ENCODE measurements at places on chromosomes 5 and 9. TPM values are rescaled to one million over a fixed set of nuclear protein-coding genes. Genes with fewer than 3 reads are reported as not detected.

Gene GRM6
- not detected for total RNA-seq

Gene OGN
- not detected for total RNA-seq

Gene ST8SIA4
- 12.6 TPM for total RNA-seq

DNA sequence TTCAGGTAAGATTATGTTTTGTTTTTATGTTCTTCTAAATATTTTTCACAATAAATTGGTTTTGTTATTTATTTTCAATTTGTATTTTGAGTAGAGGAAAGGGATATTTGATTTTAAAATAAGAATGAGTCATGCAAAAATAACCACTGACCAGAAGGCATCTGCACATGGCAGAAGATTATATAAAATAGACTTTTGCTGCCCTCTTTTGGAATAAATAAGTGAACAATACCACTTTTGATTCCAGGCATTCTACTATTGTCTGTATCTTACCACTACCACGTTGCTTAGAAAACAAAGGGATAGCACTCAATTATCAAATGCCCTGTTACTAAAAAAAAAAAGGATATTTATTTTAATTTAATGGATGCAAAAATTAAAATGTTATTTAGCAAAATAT is 227.3 kb upstream of the ITGA1 start:
- no peak overlapping the region for H3K27ac ChIP-seq
- no peaks in the 10 kb centered on the region for H3K4me1 ChIP-seq
- H3K27me3 ChIP-seq: no peaks in the 10 kb centered on the region
- no peaks in the 10 kb centered on the region for H3K36me3 ChIP-seq

DNA sequence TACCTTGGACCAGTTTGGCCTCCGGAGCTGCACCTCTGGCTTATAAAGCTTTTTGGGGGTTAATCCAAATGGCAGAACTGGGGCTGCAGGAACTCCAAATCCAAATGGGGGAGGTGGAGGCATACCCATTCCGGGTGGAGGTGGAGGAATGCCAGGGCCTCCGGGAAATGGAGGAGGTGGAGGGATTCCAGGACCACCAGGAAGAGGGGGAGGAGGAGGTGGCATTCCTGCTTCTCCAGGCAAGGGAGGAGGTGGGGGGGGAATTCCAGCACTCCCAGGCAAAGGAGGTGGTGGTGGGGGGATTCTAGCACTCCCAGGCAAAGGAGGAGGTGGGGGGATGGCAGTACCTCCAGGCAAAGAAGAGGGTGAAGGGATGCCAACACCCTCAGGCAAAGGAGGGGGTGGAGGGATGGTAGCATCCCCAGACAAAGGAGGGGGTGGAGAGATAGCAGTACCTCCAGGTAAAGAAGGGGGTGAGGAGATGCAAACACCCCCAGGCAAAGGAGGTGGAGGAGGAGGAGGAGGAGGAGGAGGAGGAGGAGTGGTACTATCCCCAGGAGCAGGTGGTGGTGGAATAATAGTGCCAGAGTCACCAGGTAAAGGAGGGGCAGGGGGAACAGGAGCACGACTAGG is 45.2 kb downstream of the DIAPH1 start:
- no peaks in the 10 kb centered on the region for H3K4me1 ChIP-seq
- no peaks in the 10 kb centered on the region for H3K27me3 ChIP-seq
- H3K4me3 ChIP-seq: no peak overlapping the region
- H3K27ac ChIP-seq: no peak overlapping the region

DNA sequence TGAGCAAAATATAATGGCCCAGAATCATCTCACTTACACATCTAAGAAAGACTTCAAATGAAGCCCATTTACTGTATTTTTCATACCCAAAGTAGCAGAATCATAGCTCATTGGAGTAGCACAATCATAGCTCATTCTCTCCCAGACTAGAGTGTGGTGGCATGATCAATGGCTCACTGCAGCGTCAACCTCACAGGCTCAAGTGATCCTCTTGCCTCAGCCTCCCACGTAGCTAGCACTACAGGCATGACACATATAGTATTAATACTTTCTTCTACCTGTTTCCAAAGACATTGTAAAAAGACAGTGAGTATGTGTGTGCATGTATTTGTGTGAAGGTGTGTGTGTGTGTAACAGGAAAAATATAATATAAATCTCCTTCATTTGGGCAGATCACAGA is 1247.9 kb upstream of the ACO1 start:
- DNase-seq: no peak
- H3K36me3 ChIP-seq: no peaks in the 10 kb centered on the region
- no peak overlapping the region for H3K27ac ChIP-seq
- no peaks in the 10 kb centered on the region for H3K27me3 ChIP-seq

DNA sequence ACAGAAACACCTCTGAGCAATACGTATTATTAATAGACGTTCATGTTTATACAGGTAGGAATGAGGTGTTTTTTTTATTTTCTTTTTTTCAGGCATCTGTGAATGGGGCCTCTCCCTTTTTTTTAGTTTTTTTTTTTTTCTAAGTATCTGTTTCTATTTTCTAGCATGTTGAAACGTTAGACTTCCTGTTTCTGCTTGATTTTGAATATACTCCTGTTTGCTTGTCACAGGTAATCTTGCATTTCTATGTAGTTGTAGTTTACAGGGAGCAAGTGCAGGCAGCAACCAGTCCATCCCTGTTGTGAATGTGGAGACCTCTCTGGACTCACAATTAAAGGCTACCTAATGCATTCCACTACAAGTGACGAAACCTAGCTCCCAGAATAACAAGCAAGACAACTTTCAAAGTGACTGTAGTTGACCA is 22.8 kb upstream of the TNFAIP8 start:
- H3K4me1 ChIP-seq: peaks cover 20% of the 10 kb centered on the region
- DNase-seq: no peak
- no peak overlapping the region for H3K4me3 ChIP-seq
- no peak overlapping the region for H3K27ac ChIP-seq

DNA sequence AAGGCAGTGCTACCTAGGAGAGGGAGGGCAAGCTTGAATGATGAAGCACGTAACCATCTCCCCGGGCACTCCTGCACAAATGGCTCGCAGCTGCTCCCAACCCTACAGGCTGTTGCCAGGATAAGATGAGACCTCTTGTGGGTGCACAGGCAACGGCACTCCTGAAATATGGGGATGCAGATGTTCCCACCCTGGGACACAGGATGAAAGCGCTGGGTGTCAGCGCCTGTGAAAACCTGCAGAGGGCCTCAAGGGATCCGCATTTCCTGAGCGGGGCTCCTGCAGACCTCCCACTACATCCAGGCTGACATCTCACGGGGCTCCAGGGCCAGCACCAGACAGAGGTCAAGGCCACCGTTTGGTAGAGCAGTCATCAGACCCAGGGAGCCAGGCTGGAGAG is 60.7 kb downstream of the SMIM23 start:
- H3K27ac ChIP-seq: no peak overlapping the region
- H3K4me1 ChIP-seq: peaks cover 13% of the 10 kb centered on the region
- DNase-seq: no peak
- H3K36me3 ChIP-seq: no peaks in the 10 kb centered on the region
- H3K27me3 ChIP-seq: peaks cover 7% of the 10 kb centered on the region

DNA sequence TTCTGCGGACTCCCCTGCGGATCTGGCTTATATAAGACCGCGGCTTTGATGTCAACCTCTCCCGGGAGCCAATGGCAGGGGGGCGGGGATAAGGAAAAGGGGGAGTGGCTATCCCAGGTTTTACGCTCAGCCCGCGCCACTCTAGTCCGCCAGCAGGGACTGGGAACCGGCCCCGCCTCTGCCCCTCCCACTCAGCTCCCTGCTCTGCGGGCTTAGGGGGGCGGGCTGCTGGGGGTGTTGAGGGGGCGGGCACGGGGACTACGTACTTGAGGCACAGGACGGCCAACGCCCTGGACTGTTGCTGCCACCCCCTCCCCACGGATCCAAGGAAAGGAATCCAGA is at the start of gene HAND1:
HAND1 (minus strand) TSS at position 4 of the 342 bp plus-strand sequence. CDS start 219 bp downstream, outside the sequence.
- DNase-seq: peak; percentile 80
- peaks cover 47% of the 10 kb centered on the region for H3K27me3 ChIP-seq
- H3K27ac ChIP-seq: no peak within 1 kb of the TSS

- no peaks in the 10 kb centered on the region for H3K36me3 ChIP-seq
- H3K27me3 ChIP-seq: no peaks in the 10 kb centered on the region
- DNase-seq: no peak
Measured at GRCh38 chr9:30504502-30504905, 1879.9 kb upstream of the ACO1 start.
